ENCODE measurements at places on chromosomes 6 and 20.

DNA sequence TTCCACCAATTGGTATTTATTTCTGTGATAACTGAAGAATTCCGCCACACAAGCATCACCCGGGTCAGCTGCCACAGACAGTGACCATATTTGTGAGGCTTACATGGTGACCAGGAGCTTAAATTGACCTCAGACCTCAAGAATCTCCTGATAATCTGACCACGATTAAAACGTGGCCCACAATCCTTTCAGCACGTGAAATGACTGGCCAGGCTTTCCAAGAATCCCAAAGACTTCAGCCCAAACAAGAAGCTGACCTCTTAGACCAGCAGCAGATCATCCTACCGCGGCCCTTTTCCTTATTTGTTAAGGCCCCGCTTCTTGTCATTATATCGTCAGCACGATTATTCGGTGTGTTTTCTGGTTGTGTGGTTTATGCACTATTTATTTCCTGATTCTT lies 45.6 kb upstream of the CD93 start:
- no peak for DNase-seq

DNA sequence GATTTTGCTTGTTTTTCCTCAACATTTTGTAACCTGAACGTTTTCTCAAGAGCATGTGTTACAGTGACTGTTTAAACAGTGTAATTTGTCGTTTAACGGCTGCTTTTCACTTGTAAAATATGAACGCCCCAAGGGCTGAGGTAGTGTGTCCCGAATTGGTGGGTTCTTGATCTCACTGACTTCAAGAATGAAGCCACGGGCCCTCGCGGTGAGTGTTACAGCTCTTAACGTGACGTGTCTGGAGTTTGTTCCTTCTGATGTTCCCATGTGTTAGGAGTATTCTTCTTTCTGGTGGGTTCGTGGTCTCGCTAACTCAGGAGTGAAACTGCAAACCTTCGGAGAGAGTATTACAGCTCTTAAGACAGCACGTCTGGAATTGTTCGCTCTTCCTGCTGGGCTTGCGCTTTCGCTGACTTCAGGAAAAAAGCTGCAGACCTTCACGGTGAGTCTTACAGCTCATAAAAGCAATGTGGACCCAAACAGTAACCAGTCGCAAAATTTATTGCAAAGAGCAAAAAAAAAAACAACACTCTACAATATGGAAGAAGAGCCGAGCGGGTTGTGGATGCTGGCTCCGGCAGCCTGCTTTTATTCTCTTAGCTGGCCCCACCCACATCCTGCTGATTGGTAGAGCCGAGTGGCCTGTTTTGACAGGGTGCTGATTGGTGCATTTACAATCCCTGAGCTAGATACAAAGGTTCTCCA lies 25.1 kb upstream of the TRIM27 start:
- no peak for DNase-seq

- DNase-seq: no peak
These were observed 32.8 kb downstream of the SNAI1 start for GRCh38 chr20:50015636-50015992.

DNA sequence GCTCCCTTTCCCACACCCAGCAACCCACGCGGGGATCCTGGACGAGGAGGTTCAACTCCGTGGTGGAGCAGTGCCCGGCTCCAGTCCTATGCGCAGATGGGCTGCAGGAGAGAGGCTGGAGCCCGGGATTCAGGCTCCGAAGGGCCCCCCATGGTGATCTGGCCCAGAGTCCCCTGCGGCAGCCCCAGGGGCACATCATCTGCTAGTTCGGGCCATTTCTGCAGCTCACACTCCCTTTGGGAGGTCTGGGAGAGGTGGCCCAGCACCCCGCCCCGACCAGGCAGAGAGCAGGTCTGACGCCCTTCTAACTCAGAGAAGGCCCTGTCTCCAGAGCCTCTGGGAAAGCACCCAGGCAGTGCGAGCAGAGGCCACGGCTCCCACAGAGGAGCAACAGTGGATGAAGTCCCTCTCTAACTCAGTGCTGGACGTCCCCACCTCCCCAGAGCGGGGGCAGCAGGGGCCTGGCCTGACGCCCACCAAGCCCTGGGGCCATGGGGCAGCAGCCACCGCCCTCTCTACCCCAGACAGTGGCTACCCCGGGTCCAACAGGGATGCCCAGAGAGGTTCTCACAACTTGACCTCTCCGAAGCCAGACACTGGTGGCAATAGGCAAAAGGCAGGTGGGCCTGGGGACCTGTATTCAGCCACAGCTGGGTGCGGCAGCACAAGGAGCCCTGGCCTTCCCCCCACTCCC lies 3.3 kb downstream of the KCNQ2 start:
- no peak for DNase-seq

GRCh38 chr6:132525866-132526265 lies 12.2 kb upstream of the TAAR9 start:
- no peak for DNase-seq

DNA sequence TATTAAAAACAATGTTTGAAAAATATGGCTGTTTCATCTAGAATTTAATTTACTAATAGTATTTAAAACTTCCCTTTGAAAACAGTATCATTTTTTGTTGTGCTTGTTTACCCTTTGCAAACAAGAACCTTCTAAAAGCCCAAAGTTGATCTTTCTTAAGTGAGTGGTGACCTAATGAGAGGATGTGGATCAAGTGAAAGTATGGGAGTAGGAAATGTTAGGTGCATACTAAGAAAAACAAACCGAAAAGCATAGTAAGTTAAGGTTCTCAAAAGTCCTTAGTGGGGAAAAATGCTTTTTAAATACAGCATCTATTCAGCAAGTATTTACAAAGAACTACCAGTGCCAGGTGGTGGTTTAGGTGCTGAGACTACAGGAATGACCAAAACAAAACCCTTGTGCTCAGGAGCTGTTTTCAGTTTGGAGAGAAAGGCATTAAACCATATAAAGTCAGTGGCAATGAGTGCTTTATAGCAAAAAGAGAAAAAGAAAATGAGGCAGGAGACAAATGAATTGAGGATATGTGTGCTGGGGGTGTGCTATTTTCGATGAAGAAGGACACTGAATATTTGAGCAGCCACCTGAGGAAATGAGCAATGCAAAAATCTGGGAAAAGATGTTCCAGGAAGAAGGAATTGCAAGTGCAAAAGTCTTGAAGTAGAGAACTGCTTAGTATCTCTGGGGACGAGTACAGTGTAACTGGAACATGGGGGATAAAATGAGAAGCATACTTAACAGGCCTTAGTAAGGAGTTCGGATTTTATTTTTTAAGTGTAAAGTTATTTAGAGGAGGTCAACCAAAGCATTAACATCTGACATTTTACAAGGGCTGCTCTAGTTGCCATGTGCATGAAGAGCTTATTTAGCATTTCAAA lies 24.0 kb downstream of the RNF146 start:
- no peak for DNase-seq
